ENCODE measurements at places on chromosomes 16 and 17. TPM values are rescaled to one million over a fixed set of nuclear protein-coding genes. Genes with fewer than 3 reads are reported as not detected.
A peak's percentile ranks its signal among the peaks of the same experiment; 100 is the strongest.

GRCh38 chr16:48526058-48526957 lies 83.7 kb downstream of the N4BP1 start:
- peak; percentile 64 for DNase-seq

- DNase-seq, result peak; percentile 47
Measured at GRCh38 chr16:188674-189073, 8.4 kb downstream of the HBQ1 start.

DNA sequence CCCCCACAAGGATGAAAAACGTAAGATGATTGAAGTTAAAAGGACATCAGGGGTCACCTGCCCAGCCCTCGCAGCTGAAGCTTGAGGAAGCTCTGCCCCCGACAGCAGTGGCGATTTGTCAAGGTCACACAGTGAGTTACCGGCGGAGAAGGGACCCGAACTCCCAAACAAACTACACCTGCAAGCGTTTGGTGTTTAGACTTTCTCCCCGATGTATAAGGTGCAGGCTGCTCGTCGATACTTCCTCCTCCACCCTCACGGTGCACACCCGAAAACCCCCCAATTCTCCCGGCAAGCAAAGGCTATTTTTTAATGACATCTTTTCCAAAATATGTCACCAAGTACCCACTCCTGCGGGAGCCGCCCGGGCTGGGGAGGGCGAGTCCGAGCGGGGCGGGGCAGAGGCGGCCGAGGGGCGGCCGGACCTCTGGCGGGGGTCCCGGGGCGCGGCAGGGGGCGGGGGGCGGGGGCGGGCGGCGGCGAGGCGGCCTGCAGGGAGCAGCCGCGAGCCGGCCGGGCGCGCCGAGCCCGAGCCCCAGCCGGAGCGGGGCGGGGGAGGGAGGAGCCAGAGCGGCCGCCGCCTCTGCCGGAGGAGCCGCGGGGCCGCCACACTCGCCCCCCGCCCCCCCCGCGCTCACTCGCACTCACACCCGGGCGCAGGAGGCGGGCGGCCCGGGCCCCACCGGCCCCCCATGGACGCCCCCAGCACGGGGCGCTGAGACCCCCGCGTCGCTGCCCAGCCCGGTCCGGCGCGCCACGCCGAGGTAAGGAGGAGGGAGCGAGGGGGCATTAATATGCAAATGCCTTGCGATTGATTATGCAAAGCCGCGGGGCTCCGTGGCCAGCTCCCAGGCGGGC lies at the start of gene THRA:
TSS of gene THRA (plus strand) at position 637 of the 858 bp plus-strand sequence. CDS start 11,524 bp downstream, outside the sequence.
- DNase-seq, result peak; percentile 70

Gene ASGR1
- total RNA-seq, result 3.9 TPM

Gene PCGF2
- 1.2 TPM for total RNA-seq

Gene C16orf54
- 22.4 TPM for total RNA-seq
